Urinary bladder (tissue), 4 donors: ENCODE measurements at places on chromosomes 2 and 18.

DNA sequence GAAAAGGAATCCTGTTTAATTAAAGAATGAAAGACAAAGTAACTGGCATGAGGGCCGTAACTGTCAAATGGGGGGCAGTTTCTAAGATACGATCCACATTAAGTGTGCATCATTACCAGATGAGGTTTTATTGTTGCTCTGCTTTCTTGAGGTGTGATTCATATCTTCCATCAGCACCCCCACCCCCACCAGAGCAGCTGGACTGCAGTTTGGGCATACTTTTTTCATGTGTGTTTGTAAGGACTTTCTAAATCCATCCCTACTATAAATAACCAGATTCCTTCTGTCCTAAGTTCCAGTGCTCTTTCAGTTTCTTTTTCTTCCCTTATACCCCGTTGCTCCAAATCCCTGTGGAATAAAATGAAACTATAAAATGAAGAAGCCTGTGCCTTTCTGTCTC, 142.1 kb downstream of the CDCA7 start:
- DNase-seq = no peak

GRCh38 chr2:128523457-128523856, 204.8 kb upstream of the HS6ST1 start:
- DNase-seq = no peak

DNA sequence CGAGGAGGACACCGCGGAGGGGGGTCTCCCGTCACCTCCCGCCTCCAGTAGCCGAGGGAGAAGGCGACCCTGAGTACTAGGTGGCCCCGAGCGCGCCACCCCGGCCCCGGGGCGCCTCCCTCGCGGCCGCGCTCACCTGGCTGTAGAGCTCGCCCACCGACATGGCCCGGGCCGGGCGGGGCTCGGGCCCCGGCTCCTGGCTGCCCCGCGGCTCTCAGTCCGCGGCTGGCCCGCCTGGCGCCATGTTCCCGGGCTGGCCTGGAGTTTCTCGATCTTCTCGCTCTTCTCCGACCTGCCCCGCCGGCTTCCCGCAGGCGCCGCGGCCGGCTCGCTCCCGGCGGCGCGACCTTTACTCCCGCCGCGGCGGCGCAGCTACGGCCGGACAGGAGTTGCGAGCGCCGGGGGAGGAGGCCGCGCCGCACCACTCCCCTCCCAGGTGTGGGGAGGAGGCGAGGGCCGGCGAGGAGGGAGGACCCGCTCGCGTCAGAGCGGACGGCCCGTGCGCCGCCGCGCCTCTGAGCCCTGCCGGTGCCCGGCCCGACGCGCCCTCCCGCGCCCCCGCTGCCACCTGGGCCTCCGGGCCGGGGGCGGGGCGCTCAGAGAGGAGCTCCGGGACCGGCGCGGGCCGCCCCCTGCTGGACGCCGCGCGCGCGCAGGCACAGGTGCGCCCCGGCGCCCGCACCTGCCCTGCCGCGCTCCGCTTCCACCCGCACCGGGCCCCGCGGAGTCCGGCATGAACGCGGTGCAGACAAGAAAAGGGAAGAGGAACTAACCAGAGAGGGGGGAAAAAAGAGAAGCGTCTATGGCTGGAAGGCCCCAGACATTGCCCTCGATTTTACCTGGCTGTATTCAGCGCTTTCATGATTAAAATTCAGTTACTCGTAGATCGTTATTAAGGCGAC, at the start of gene MYO5B:
MYO5B (minus strand) TSS at position 517 of the 902 bp plus-strand sequence; CDS start at position 163, 354 bp downstream.
- DNase-seq = no peak

GRCh38 chr2:151651274-151651673, 83.0 kb downstream of the NEB start:
- DNase-seq = no peak

DNA sequence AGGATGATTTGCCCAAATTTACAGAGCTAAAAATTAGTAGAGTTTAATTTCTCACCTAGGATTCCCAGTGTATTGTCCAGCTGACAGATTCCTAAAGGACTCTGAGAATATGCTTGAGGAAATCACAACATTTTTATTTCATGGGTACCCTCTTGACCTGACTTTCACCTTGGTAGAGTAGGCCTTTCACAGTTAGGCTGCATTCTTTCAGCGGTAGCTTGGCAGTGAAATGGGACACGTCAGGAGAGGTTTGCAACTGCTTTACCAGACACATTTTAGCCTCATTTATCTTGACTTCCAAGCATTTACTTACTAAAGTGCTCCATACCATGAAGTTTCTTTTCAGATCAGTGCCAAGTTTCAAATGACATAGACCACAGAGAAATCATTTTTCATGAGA, 937.9 kb upstream of the LRRTM1 start:
- DNase-seq = no peak

DNA sequence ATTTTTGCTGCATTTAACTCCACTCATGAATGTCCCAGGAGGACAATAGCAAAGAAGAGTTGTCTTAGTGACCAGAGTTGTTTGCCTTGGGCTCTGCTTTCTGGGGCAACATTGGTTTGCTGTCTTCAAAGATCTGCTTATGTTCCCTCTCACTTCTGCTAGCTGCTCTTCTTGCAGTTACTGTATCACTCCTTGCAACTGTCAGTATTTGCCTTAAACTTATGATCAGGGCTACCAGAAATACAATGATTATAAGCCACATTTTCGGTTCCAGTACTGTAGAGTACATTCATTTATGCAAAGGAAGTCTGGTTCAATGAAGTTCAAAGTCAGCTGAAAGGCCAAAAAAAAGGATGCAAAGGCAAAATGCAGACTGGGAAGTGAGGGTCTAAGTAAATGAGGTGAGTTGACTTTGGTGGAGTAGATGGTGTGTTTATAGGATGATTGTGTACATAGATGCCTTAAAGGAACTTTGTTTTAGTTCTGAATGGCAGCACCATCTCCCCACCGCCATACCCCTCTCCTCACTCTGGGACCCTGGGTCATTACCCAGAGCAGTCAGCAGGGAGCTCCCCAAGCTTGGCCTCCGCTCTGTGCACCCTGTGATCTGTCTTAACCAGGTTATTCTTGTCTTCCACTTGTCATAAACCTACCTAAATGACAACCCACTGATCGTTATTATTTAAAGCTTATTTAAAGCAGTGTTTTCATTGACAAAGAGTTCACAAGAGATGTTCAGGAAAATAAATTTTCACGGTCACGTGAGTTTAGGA, 236.0 kb downstream of the DOK6 start:
- DNase-seq = no peak

DNA sequence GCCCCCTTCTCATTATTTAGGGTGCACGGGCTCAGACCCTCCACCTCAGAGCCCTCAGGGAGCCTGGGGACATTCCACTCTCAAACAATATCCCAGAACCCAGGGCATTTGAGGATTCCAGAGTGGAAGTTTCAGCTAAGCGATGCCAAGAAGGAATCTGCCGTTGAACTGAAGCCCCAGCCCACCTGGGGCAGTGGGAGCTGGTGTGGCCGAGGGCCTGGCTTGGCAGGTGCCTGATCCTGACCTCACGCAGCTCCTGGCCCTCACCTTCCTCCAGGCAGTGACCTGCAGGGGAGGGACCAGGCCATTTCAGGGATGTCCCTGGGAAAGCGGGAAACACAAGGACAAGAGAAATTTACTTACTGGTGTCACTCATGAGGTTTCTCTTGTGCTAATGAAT, 58.2 kb downstream of the ACKR3 start:
- DNase-seq = no peak

DNA sequence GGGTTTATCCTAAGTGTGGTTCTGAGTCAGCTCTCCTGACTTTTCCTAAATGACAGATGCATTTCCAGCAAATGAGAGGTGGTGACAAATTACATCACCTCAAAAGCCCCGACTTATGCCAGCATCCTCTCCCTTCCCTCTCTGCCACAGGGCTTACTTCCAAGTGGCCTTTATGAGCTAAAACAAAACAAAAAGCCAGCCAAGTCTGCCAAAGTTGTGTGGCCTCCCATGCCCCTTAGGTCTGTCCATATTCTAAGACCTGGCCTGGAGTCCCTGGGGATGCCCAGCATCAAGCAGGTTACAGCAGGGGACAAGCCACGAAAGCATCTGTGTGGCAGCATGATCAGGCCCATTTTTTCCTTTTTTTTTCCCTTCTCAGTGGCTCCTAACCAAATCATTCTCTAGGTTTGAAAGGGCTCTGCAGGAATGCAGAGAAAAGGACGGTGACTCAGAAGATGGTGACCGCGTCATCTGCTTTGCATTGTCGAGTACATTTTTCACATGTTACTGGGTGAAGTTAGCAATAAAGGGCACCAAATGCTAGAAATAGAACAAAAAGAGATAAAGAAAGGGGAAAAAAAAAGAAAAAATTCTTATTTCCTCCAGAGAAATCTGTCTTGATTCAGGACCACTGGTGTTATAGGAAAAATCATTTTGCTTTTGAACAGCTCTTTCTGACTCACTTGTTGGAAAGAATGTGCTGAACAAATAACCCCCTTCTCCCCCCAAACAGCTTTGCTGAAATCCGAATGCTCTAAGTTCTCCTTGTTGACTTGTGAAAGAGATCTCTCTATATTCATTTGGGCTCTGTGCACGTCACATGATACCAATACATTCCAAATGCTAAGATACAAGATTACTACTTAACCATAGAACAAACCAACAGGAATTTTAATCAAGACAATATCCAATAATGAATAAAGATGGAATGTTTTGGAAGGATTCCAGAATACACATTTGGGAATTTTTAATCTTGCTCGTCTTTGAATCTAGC, 178.7 kb downstream of the EN1 start:
- DNase-seq = no peak

DNA sequence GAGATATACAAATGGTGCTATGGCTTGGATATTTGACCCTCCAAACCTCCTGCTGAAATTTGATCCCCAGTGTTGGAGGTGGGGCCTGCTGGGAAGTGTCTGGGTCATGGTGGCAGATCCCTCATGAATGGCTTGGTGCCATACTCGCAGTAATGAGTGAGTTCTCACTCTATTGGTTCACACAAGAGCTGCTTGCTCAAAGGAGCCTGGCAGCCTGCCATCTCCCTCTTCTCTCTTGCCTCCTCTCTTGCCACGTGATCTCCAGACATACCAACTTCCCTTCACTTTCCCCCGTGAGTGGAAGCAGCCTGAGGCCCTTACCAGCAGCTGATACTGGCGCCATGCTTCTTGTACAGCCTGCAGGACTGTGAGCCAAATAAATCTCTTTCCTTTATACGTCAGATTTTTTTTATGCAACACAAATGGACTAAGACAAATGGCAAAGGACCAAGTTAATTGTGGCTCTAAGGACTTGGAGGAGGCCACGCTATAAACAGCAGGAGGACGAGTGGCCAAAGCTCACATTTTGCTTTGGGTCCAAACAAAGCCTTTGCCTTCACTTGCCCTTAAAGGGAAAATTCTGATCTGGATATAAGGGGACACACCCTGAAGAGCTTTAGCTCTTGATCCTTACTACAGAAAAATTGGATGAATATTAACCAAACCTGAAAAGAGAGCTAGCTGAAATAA, 214.7 kb downstream of the SS18 start:
- DNase-seq = no peak

DNA sequence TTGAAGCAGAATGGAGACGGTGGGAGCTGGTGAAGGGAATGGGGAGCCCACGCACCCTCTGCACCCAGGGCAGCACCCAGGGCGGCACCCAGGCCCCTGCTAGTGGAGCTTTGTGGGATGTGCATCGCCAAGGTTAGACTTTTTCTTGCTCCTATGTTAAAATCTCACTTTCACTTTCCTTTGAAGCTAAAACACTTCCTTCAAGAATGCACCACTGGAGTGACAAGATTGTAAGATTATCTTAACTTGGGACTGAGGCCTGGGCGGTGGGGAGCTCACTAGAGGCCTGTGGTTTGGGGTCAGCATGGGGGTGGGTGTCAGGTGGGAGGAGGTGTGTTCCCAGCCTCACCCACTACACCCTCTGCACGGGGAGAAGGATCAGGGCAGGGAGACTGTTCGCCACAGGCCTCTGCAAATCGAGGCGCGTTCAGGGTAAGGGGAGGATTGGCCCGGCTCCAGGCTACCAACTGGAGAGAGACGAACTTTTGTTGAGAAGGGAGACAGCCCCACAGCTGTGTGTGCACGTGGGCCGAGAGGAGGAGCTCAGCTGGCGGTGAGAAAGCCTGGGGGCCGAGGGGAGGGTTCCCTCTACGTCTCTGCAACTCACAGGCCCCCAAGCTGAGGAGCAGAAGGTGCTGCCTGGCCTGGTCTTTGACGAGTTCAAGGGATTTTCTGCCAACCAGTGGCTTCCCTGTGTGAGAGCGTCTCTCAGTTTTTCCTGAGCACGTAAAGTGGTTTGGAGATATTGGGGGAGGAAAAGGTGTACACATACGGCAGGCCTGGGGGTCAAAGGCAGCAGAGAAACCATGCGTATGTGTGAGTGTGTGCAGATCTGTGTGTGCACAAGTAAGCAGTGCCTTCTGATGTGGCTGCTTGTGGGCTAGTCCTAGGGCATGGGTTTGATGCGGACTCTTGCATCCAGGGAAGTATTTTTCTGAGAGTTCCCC, 147.7 kb downstream of the KLHL29 start:
- no peak for DNase-seq

DNA sequence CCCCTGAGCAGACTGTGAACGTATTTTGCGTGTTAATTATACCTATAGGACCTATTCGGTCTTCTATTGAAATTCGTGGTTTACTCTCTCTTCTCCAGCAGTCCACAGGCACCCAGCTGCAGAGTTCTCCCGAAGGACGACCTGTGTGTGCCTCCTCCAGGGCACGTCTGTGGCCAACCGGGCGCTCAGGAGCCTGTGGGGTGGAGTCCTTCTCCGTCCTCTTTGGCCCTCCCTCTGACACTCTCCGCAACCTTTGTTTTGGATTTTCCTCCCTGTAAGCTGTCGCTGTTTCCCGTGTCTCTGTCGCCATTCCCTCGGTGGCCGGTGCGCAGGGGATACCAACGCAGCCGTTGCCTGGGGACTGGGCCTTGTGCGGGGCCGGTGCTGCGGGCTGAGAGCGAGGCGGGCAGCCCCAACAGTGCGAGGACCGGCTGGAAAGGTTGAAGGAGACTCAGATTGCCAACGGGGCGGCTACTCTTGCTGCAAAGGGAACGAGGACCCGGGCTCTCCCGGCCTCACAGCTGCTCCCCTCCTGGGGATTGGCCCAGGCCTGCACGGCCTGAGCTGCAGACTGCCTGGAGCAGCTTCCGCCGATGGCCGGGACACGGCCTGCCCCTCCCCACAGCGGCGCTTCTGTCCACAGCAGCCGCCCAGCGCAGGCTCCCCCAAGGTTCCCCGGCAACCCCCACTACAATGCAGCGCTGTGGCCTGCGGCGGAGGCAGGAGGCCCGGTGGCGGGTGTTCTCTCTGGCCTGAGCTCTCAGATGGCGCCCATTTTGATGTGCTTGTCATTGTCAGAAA, 221.0 kb downstream of the MTX2 start:
- DNase-seq = peak; percentile 26

DNA sequence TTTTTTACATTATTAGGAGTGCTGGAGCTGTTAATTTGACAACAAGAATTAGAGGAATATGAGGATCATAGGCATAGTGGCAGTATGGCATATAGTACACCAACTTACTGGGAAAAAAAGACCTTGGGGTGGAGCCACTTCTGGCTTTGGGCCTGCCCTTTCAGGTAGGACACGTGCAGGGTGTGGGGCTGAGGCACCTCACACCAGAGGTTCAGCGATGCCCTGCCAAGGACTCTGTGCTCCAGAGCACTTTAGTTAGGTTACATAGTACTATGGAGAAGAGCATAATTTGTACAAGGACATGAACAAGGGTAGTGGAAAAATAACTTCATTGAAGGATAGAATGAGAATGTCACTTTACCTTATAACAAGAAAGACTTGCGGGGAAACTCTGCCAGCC, 77.1 kb upstream of the CD302 start:
- no peak for DNase-seq

- DNase-seq = no peak
Observed at GRCh38 chr2:108354136-108354535, 23.6 kb upstream of the SULT1C4 start.

- no peak for DNase-seq
Observed at GRCh38 chr2:109392816-109393661, 220.7 kb downstream of the SEPTIN10 start.
